ENCODE measurements at places on chromosomes 11 and 22.

GRCh38 chr11:24372491-24372890 is 124.4 kb upstream of the LUZP2 start:
- no peak for DNase-seq

DNA sequence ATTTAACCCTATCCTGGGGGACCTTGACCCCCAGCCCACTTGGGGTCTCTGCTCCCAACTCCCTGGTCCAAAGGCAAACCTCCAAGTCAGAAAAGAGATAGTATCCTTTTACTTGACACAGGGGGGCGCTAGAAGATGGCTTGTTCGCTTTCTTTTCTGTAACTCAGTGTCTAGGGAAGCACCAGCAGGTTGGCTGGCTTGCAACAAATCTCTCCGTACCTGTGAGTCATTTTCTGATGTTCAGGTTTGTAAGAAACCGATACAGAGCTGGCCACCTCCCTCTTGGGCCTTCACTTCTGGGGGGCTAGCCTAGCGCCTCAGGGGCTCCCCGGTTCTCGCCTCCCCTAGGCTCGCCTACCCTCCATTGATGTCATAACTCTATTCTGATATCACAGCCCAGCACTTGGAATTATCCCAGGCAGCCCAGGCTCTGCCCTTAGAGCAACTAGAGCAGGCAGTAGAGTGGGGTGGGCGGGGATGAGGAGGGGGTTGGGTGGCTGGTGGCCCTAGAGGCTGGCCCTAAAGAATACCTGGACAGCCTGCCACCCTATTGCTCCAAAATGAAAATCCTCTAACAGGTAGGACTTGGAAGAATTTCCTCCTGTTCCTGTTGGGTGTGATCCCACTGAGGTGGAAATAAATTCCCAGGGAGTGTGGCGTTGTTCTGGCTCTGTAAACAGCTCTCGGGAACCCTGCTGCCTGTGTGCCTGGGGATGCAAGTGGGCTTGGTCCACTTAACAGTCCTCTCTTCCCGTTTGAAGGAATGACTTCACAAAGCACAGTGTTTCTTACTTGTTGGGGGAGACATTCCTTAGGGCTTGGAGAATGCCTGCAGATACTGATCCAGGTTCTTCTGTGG is 69.4 kb downstream of the OSBP2 start:
- DNase-seq: peak; percentile 9

GRCh38 chr11:116702772-116703385 is 69.9 kb downstream of the BUD13 start:
- DNase-seq: no peak

DNA sequence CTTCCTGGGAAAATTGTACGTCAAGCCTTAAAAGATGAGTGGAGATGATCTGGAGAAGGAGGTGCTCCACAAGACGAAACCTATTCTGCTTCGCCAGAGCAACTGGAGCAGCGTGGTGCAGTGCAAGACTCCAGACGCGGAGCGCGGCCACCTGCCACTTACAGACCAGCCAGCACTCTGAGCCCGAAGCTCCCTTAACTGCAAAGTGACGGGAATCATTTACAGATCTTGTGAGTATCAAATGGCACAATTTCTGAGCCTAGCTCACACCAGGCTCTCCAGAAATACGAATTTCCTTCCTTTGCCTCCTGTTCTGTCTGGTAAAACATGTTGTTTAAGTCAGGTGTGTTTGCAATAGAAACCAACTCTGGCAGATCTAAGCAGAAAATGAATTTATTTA is 369.3 kb downstream of the CADM1 start:
- DNase-seq: no peak

GRCh38 chr11:15874704-15875103 is 481.6 kb downstream of the SOX6 start:
- DNase-seq: no peak

GRCh38 chr11:116687458-116688201 is 85.2 kb downstream of the BUD13 start:
- DNase-seq: no peak

GRCh38 chr22:46091277-46091977 is 58.9 kb upstream of the PPARA start:
- DNase-seq: no peak

DNA sequence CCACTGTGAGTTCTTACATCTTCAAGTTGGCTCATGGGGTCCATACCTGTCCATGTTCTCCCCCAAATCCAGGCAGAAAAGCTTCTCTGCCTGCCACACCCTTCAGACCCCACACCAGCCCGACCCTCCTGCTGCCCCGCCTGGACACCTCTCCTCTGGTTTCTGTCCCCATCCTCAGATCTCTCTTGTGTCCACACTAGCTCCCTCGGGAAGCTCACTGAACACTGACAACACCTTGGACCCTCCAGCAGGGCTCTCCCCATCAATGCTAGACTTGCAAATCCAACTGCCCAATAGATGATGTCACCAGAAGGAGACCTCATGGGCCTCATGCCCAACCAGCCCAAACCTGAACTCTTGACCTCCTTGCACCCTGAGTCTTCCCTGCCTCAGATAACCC is 2.9 kb downstream of the SCARF2 start:
- no peak for DNase-seq

- no peak for DNase-seq
Measured at GRCh38 chr11:57630171-57630570, 19.5 kb downstream of the YPEL4 start.

DNA sequence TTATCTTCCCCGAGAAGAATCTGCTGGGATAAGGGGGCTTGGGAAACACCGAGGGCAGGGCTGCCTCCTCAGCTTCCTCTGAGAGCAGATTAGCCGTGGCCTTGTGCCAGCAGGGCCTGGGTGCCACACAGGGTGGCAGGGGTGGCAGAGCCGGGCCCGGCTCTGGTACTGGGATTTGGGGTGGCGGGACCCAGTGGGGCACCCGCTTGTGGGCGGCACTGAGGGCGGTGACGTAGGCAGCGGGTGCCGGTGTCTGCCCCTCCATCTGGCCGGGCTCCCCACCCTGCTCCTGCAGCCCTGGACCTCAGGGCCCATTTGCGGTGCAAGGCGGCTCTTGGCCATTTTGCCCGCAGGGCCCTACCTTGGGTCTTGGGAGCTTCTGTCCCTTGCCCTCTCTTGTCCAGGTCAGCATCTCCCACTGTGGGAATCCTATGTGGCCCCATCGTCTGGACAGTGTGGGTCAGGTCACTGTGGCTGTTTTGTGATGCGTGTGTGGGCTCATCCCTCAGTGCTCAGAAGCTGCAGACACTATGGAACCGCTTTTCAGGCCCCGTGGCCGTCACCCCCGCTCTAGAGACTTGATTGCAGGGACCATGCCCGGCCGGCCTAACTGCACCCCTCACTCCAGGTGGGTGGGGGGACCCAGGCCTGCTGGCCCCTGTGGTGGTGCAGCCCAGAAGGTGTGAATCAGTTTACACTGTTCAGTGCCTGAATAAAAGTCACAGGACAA is 29.7 kb upstream of the KRTAP5-6 start:
- DNase-seq: no peak

- DNase-seq: no peak
Measured at GRCh38 chr11:65043881-65044501, 3.0 kb downstream of the SAC3D1 start.

GRCh38 chr11:27973851-27974536 is 134.0 kb downstream of the KIF18A start:
- no peak for DNase-seq

DNA sequence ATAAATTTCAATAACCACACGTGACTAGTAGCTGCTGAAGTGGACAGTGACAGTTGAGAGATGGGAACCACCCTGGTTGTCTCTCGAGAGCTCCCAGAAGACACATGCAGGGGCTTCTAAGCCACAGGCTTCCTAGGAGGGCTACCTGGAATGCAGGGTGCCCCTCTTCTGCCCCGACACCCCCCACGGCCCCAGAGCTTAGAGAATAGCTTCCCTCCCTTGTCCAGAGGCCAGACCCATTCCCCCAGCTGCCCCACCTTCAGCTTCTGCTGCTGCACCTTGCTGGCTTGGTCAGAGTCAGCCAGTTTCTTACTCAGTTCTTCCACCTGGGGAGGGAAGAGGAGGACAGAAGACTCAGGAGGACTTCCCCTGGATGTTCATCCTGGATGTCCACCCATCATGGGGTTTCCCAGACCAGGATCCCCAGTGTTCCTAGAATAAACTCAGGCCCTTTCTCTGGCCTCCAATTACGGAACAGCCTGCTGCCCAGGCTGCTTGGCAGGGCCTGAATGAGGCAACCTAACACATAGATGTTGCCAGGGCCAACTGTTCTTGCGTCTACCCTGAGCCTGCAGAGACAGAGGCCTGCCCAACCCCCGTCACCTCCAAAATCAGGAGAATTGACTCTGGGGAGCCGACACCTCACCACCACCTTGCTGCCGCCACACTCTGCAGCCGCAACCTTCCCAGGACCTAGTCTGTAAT is 12.0 kb downstream of the IL18BP start:
- no peak for DNase-seq
